Right cardiac atrium (tissue), 5 donors: ENCODE measurements at places on chromosomes 12 and 14. TPM values are rescaled to one million over a fixed set of nuclear protein-coding genes. Genes with fewer than 3 reads are reported as not detected.

DNA sequence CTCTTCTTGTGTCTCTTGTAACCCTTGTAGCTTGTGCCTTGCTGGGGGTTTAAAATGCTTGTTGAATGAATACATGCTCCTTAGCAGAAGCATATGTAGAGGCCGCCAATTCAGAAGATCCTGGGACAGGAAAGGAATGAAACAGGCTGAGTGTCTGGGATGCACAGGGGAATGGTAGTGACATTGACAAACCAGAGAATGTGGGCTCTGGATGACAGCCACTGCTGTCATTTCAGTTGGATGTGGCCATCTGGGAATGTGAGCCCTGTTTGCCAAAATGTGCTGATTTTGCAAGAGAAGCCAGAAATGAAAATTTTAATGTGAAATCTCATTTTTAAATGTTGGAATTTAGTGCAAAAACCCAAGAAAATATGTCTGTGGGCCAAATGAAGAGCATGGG lies 136.8 kb downstream of the DACT1 start:
- no peak for DNase-seq

- DNase-seq: no peak
Measured at GRCh38 chr12:84913129-84913515, 523 bp upstream of the SLC6A15 start.

- DNase-seq: no peak
Measured at GRCh38 chr12:18719922-18720510, 17.8 kb downstream of the PLCZ1 start.

DNA sequence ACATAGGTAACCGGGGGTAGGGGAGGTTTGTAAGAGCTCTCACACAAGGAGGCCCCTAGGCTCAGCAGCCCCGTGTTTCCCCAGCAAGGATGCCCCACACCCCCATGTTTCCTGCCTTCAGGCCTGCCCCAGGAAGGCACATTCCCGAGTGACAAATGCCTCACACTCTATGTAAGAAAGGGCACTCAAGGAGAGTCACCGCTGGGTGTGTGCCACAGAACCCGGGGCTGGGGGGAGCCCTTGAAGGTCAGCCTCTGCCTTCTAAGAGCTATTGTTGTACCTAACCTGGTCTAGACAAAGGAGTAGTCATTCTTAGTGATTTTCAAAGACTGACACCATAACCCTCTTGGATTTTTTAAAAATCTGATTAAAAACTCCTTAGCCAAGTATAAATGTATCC lies 333.6 kb downstream of the DPF3 start:
- DNase-seq: no peak

DNA sequence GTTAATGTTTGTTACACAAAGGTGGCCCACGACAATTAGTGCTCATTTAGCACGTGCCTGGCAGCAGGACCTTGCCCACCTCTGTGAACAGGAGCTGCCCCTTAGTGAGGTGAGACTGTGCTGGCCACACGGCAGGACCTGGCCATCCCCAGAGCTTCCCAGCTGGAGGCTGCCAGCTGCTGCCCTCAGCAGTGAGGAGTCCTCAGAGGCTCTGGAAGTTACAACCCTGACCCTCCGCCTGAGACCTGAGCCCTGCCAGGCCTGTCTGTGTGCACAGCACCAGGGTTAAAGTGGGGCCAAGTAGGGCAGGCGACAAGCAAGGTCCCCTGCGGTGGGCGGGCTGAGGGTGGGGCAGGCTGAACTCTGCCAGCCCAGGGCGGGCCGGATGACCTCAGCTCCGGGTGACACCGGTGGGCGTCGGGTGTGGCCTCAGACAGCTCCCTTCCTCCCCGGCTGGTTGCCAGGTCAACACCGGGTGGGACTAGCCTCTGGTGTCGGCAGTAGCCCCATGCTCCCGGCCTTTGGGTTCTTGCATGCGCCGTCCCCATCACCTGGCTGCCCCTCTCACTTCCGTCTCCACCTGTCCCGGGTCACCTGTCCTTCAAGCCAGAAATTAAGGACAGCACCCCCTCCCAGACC lies 9.2 kb upstream of the LBHD2 start:
- DNase-seq: peak; percentile 95

DNA sequence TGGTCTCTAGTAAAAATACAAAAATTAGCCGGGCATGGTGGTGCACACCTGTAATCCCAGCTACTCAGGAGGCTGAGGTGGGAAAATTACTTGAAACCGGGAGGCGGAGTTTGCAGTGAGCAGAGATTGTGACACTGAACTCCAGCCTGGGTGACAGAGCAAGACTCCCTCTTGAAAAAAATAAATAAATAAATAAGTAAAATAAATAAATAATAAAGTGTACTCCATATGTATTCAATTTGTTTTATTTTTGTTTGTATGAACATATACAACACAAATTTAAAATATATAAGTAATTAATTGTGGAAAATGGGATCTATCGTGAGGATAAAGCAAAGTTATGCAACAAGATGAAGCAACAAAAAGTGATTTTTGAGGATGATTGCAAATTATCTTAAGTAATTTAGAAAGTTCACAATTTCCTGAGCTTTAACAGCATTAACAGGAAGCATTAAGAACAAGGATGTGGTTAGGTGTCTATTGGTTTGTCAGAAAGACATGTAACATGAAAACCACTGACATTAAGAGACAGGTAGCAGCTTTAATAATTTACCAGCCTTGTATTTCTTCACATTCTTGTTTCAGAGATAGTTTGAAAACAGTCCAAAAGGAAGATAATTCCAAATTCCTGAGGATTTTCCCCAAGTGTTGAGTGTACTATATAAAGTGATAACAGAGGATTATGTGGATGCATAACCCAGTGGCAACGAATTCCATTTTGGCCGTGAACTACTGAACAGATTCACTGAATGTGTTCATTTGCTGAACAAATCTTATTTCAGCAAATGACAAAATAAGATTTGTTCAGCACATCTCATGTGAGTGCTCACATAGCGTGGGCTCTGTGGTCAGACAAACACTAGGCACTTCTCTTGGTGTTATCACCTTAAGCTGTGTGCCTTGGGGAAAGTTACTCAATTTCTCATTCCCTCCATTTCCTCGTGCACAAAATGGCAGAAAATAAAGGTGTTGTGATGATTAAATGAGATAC lies 68.6 kb upstream of the RESF1 start:
- DNase-seq: no peak

DNA sequence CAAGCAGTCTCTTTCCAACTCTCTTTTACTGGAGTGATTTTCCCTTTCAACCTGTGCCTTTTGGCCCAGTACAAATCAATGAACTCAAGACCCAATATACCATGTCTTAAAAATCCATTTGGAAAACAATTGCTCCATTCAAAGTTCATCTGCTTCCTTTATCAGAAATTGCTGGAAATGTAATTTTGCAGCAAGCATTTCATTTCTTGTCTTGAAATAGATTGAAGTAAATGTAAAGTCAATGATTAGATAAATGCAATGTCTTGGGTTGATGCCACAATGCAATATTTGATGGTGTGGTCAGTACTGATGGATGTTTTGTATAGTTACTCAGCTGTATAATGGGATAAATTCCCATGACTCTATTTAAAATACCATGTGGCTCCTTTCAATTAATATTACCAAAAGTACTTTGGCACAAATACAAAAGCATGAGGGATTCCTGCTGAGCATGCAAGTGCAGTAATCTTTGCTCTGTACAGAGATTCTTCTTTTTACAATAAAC lies 707.7 kb upstream of the NOVA1 start:
- no peak for DNase-seq

Gene DNAJC22
- 0.09 TPM for polyA plus RNA-seq

DNA sequence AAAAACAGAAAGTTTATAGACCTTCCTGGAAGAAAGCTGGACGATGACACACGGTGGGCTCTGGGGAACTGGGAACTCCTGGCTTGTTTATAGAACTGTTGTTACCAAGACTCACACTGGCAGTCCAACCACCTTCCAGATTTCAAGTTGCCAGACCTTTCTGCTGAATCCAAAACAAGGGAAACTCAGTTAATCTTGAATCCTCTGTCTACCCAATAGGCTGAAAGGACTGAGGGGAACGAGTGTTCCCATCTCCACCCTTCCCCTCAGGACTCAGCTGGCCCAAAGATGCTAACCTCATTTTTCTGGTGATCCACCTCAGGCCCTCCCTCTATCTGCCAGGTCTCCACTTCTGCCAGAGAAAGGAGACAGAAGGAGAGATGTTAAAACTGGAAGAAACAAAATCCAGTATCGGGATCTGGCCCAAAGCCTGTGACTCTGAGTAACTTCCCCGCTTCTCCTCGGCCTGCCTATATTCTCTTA lies 231.4 kb downstream of the ANO2 start:
- DNase-seq: peak; percentile 51

GRCh38 chr14:59631237-59631636 lies 54.6 kb upstream of the CCDC175 start:
- no peak for DNase-seq

- no peak for DNase-seq
Measured at GRCh38 chr14:102220031-102220430, 80.3 kb downstream of the WDR20 start.

DNA sequence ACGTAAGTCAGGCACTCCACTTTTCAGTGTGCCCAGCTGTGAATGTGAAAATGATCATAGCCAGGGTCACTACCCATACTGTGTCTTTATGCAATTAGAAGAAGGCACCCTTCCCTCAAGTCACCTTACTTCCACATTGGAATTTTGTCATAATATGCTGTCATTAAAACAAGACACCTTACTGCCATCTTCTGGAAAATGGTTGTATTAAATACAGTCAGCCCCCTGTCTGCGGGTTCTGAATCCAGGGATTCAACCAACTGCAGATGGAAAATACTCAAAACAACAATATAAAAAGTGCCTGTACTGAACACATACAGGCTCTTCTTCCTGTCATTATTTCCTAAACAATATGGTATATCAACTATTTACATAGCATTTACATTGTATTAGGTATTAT lies 70.2 kb upstream of the TBX5 start:
- DNase-seq: no peak

- no peak for DNase-seq
Measured at GRCh38 chr12:95177201-95177768, 40.0 kb downstream of the FGD6 start.

DNA sequence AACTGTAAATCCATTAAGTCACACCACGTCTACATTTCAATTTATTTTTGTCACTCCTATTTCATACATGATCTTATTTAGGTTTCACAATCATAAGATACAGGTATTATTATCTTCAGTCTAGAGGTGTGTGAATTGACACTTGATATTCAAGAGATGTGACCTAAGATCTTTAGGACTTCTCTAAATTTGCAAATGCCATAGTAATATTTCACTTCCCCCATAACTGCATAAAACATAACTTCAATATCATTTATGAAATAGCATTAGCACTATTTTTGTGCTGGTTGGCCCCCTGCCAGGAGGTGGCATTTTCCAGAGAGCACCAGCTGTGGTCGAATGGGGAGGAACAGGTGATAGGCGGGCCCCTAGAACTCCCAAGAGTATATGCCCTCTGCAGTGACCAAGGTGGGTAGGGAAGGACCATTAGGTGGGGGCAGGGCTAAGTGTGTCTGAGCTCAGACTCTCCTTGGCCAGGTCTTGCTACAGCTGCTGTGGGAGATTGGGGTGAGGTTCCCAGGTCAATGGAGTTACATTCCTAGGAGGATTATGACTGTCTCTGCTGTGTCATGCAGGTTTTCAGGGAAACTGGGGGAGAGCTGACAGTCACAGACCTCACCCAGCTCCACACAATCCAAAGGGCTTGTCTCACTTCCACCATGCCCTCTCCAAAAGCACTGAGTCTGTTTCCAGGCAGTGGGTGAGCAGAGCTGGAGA lies 49.2 kb upstream of the ERGIC2 start:
- peak; percentile 43 for DNase-seq

Gene CCDC197
- polyA plus RNA-seq: not detected

Gene AQP2
- polyA plus RNA-seq: 0.77 TPM

Gene TUBA1C
- polyA plus RNA-seq: 106 TPM

DNA sequence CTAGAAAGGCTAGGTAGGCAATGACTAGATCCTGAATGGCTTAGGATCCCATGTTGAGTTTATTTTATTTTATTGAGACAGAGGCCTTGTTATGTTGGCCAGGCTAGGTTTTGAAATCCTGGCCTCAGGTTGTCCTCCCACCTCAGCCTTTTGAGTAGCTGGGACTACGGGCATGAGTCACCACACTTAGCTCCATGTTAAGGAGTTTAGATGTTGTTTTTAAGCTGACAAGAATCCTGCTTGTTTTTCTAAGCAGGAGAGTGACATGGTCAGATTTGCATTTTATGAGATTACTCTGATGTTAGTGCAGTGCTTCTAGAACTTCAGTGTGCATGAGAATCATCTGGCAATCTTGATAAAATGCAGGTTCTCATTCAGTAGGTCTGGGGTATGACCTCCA lies 14.5 kb downstream of the CCDC198 start:
- DNase-seq: no peak

Gene FRMD6
- 3.1 TPM for polyA plus RNA-seq
